NT2/D1 (cell line): ENCODE measurements at places on chromosomes 1 and 21.
A peak's percentile ranks its signal among the peaks of the same experiment; 100 is the strongest.

DNA sequence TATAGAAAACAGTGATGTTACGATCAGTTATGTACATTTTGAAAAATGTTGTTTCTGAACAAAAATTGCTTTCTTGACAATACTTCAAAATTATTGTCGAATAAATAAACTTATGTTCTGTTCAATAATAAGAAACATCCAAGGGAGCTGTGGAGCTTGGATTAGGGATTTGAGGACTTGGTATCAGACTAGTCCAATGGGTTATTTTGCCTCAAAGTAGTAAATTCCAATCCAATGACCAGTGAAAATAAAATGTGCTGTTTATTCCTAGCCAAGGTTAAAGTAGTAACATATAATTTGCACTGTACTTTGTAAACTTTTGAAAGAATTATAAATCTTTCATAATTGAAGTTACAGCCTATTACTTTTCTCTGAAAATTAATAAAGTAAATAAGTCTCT is 79.1 kb upstream of the IVNS1ABP start:
- DNase-seq = no peak

- peak; percentile 52 for DNase-seq
Observed at GRCh38 chr21:39441502-39442475, 3.8 kb downstream of the LCA5L start.

- no peak for DNase-seq
Observed at GRCh38 chr1:38028105-38028591, 15.6 kb downstream of the UTP11 start.

- DNase-seq = no peak
Observed at GRCh38 chr1:241782396-241782795, 65.6 kb upstream of the EXO1 start.

DNA sequence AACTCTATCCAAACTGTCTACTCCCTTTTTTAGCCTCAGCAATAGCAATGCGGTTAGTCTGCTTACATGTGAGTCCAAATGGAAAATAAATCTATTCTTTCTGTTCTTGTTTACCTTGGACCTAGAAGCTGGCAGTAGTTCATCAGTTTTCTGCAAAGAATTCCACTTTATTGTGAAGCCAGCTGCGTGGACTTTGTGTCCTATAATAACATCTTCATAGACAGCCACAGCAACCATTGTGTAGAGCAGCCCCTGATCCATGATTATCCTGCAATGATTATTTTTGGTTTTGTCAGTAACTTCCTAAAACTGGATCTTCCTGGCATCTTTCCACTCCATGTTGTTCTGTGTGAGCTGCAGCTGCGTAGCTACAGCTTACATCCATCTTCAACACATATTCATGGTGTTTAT is 408.7 kb downstream of the NUF2 start:
- no peak for DNase-seq

GRCh38 chr1:42358791-42359190 is 21.8 kb upstream of the RIMKLA start:
- DNase-seq = no peak

GRCh38 chr1:8740034-8740449 is 77.4 kb downstream of the RERE start:
- no peak for DNase-seq

DNA sequence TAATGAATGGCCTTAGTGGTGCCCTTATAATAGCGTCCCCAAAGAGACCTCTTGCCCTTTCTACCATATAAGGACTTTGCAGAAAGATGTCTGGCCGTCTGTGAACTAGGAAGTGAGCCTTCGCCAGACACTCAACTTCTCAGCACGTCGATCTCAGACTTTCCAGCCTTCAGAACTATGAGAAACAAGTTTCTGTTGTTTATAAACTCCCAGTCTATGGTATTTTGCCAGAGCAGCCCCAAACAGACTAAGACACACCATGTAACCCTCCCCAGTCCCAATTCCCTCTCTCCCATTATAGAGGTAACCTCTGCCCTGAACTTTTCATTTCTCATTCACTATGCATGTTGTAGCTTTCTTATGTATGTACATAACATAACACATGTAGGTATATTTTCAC is 55.7 kb downstream of the NID1 start:
- no peak for DNase-seq

DNA sequence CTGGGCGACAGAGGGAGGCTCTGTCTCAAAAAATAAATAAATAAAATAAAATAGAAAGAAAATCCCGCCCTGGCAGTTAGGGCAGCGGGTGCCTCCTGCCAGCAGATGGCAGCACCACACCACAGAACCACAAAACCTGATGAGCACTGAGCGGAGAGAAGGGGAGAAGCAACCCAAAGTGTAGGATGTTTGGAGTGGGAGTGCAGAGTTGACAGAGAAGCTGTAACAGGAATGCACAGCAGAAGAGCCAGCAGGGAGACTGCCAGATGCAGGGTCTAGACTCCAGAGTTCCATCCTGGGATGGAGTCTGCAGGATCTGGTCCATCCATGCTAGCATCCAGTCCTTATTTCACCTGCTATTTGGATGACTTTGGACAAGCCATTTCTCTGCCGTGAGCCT is 29.7 kb upstream of the KIRREL1 start:
- DNase-seq = peak; percentile 70

GRCh38 chr1:9700340-9700739 is 48.8 kb downstream of the PIK3CD start:
- DNase-seq = no peak

DNA sequence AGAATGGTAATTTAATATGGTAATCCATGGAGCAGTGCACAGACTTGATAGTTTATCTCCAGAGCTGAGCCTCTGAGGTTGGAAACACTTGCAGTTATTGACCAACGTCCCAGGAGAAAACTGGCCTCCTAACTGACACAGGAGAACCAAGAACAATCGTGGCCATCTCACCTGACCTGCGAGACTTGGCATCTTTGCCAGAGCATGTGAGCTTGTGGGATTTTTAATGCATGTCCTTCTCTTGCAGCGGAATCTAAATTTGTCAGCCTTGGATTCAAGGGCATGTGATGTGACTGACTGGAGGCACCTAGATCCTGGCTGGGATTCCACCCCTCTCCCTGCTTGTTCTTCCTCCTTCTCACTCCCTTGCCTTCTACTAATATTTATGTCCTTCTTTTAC is 27.8 kb upstream of the SLC26A9 start:
- no peak for DNase-seq

- no peak for DNase-seq
Observed at GRCh38 chr1:160721473-160721872, 9.9 kb upstream of the CD48 start.

DNA sequence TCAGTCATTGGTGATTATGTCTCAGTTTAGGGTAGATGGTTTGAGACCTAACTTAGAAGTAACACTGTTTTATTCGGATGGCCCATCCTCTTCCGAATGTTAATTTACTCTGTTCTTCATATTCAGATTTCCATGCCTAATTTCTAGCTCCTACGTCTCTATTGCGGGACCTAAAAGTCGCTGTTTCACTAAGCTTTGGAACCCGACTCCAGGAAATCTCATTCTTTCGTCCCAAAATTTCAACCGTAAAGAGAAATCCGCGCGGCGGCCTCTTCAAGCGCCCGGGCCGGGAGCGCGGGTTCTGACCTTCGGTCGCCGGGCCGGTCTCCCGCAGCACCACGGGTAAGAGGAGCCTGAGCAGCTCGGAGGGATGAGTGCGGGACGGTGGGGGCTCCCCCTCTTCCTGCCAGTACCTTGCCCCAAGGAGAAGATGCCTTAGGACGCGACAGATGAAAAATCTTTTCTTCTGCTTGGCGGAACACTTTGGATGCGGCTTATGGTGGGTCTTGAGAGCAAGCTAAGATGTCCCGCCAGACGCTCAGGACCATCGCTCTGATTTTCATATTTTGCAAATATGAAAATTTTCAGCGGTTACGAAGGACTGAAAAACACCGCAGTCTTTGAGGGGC is 128.7 kb downstream of the PPIAL4G start:
- no peak for DNase-seq

GRCh38 chr21:33386222-33386784 is 16.9 kb upstream of the IFNGR2 start:
- DNase-seq = no peak

DNA sequence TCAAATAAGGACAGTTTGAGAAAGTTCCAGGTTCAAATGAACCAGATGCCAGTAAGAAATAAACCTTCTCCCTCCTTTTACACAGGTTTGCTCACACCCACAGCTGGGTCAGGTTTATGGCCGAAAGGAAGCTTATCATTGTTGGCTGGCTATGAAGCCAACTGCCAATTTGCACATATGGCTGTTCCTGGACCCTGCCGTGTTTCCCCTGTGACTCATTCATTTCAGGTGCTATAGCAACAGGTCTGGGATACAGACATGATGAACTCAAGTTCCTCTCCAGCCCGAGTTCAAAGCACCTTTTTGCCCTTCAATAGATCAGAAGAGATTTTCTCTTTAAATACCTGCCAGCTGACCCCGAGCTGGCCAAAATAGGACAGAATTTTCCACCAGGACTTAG is 134.4 kb upstream of the SMYD2 start:
- DNase-seq = no peak

- no peak for DNase-seq
Observed at GRCh38 chr1:175172503-175172902, 20.1 kb downstream of the KIAA0040 start.

GRCh38 chr1:87942165-87942564 is 613.5 kb downstream of the LMO4 start:
- no peak for DNase-seq

DNA sequence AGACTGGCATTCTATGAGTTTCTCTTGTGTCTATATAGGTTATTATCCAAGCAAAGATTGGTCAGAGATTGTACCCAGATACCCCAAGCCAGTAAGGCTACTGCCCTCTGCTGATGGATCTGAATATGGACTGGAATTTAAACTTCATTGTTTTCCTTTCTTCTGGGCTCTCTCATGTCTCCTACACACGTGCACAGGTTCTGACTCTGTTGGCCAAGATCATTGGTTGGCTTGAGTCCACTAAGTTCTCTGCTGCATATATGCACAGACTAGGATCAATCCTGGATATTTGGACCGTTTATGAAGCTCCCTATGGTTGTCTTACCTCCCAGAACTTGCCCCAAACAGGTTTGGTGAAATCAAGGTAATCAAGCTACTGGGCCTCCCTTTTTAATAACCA is 69.7 kb downstream of the CC2D1B start:
- DNase-seq = no peak

DNA sequence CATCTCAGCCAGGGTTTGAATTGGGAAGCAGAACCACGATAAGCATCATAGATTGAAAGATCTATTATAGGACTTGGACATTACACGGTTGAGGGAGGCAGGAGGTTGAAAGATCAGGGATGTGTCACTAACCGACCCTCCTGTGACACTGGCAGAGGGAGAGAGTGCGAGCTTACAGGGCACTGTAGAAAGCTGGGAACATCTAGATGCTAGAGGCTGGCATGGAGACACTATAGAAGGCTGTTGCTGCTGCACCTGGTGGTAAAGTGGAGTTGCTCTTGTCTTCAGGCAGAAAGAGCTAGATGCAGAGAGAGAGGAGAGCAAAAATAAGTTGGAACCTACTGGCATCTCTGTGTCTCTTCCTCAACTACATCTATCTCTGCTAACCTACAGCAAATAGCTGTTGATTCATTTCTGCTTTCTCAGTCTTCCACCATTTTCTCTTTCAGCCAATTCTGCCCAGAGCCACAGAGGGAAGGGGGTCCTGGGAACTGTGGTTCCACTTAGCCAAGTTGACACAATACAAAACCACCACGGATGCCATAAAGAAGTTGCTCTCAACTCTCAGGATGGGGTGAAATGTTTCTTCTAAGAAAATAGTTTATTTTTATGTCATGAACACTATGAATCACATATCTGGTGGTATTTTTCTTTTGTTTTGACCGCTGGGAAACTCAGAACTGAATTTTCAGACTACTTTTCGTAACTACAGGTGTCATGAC is 155.9 kb downstream of the ZNF281 start:
- no peak for DNase-seq

GRCh38 chr1:75542818-75543570 is 67.9 kb downstream of the SLC44A5 start:
- DNase-seq = no peak

DNA sequence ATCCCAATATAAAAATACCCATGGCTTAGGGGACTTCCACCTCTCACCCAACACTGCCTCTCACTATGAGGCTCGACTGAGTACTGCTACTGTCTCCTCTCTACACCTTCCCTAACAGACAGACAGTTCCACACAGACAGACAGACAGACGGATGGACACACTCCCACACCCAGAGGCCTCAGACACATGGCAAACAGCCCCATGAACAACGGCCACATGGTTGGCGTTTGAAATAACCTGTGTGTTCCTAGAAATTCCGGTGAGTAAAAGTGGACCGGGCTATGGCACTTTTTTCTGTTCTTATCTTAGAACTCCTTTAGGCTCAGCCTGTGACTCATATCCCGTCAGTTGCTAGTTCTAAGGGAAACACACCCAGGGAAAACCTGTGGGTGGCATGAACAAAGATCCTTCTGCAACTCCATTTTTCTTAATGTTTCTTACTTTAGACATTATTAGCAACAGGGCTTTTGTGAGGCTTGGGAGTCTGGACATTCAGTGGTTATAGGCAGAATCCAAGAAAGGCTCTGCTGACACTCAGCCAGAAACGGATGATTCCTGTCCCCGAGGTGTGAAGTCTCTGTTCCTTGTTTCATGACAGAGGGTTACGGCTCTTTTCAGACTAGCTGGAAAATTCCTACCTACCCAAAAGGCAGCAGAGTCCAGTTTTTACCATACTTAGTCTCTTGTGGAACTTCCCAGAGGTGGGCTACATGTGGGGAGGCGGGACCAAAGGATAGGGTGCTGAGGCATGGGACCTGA is 90.5 kb upstream of the TLR5 start:
- DNase-seq = no peak

GRCh38 chr1:67869233-67869632 is 36.0 kb upstream of the GNG12 start:
- DNase-seq = no peak

- no peak for DNase-seq
Observed at GRCh38 chr1:118396829-118397495, 211.9 kb upstream of the SPAG17 start.

GRCh38 chr1:100834777-100835660 is 59.6 kb downstream of the EXTL2 start:
- DNase-seq = peak; percentile 5

DNA sequence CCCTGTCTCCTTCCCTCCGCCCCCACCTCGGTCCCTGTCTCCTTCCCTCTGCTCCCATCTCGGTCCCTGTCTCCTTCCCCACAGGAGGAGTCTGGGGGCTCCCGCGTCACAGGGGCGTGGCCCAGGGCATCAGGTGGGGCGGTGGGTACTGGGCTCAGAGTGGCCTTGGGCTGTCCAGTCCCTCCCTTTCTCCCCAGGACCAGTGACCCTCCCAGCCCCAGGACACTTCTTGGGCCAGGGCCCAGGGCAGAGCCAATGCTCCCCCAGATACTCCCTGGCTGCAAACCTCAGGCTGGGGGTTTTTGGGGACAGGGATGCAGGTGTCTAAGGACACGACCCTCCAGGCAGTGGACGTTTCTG is 6.8 kb upstream of the RNF223 start:
- no peak for DNase-seq

GRCh38 chr1:6035719-6036118 is 10.0 kb upstream of the KCNAB2 start:
- no peak for DNase-seq
